Tracheal epithelial cell (primary cell): ENCODE measurements at places on chromosomes 2 and 18. TPM values are rescaled to one million over a fixed set of nuclear protein-coding genes. Genes with fewer than 3 reads are reported as not detected.

Gene SERPINB3
- total RNA-seq: 33.7 and 83.3 TPM in 2 replicates

Gene CXCR1
- not detected in 2 replicates for total RNA-seq

Gene KCNJ3
- total RNA-seq: not detected in 2 replicates

Gene CHRNG
- not detected in 2 replicates for total RNA-seq

Gene SNTG2
- total RNA-seq: not detected in 2 replicates

Gene KCNK3
- total RNA-seq: 4.3 TPM in 1 of 2 replicates, not detected in the other

Gene CENPA
- 4.8 TPM in 1 of 2 replicates, not detected in the other for total RNA-seq

Gene LRRC30
- not detected in 2 replicates for total RNA-seq

Gene PSMA8
- total RNA-seq: not detected in 2 replicates

Gene CRYGD
- not detected in 2 replicates for total RNA-seq

Gene CFAP65
- under 0.01 TPM in 1 of 2 replicates, not detected in the other for total RNA-seq
